Aorta (tissue), 5 donors: ENCODE measurements at places on chromosomes 2 and 18.

DNA sequence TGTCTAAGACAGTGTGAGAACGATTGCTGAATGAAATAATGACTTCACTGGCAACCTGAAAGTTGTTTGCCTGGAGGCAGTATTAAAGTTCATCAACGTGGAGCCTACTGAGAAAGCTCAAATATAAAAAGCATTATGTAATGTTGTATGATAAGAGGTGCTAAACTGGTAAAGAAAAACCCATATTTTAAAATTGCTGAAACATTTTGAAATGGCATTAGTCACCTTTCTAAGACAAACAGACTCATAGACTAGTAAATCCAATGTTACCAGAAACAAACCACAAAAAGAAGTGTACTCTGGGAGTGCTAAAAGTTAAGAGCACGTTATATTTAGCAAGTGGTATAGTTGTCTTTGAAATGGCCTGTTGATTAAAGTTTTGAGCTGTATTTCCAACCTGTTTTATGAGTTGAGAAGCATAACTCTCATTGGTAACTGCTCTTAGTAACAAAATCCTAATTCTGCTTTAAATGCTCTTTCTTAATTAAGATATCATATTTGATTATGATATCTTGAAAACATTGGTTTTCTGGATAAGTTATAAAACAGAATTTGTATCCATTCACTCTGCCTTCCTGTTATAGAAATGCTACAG, 62.7 kb downstream of the CYP1B1 start:
- DNase-seq, result no peak

DNA sequence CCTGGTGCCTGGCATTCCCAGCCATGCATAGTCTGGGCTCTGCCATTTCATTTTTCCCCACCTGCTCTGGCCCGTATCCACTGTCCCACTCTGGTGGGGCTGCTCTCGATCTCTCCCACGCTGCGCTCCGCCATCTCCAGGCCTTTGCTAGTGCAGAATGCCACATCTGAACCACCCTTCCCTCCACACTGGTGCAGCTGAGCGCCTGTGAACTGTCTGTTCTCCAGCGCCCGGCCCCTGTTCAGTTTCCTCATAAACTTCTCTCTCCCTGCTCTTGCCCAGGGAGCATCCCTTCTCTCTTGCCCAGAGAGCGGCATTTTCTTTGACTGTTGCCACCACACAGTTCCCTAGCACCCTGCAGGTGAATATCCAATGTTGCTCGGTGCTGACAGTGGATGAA, 21.5 kb downstream of the POMC start:
- no peak for DNase-seq

DNA sequence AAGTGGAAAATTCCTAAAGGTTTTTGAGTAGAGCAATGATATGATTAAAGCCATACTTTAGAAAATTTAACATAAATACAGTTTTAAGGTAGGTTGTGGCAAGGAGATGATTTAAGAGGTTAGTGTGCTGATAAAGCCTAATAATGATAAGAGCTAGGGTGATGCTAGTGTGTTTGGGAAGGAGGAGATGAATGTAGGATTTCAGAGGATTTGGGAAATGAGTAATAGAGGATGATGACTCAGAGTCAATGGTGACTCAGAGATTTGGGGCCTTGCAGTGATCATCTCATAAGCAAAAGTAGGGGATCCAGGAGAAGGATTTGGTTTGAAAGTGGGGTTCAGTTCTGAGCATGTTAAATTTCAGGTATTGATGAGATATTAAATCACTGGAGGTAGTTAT, 23.3 kb downstream of the STAMBP start:
- no peak for DNase-seq

DNA sequence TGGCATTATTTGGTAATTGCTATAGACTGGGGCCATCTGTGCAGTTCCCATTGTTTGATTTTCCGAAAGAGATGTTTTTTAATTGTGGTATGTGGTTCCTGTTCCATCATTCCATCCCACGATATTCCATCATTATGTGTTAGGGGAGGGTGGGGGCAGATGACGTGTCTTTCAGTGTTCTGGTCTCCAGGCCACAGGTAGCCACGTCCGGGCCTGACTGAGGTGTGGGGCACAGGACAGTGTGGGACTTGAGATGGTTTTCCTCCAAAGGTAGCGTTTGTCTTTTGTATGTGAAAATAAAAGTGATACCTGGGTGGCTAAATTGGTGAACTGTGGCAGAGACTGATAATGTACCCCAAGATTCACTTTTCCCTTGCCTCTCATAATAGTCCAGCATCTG, 192.2 kb upstream of the HAAO start:
- peak; percentile 13 for DNase-seq

DNA sequence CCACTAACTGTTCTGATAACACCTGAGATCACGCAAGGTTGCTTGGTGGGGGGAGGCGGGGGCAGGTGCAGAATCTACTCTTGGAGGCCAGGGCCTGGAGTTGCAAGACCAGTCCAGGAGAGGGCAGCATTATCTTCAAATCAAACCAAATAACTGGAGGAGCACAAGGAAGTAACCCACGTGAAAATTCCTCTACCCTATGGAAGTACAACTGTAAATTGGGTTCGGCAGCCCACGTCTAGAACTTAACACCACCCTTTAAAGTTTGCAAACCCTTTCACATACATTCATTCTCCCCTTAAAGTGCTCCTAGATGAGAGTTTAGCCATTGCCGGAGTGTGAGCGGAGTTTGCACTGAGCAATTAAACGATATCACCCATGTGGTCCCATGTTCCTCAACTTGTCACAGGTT, 19.6 kb upstream of the CXCR1 start:
- DNase-seq, result peak; percentile 70

- no peak for DNase-seq
Measured at GRCh38 chr2:206886696-206887095, 52.6 kb upstream of the CPO start.
